T-helper 9 cell (primary cell): ENCODE measurements at places on chromosomes 13 and 19.

DNA sequence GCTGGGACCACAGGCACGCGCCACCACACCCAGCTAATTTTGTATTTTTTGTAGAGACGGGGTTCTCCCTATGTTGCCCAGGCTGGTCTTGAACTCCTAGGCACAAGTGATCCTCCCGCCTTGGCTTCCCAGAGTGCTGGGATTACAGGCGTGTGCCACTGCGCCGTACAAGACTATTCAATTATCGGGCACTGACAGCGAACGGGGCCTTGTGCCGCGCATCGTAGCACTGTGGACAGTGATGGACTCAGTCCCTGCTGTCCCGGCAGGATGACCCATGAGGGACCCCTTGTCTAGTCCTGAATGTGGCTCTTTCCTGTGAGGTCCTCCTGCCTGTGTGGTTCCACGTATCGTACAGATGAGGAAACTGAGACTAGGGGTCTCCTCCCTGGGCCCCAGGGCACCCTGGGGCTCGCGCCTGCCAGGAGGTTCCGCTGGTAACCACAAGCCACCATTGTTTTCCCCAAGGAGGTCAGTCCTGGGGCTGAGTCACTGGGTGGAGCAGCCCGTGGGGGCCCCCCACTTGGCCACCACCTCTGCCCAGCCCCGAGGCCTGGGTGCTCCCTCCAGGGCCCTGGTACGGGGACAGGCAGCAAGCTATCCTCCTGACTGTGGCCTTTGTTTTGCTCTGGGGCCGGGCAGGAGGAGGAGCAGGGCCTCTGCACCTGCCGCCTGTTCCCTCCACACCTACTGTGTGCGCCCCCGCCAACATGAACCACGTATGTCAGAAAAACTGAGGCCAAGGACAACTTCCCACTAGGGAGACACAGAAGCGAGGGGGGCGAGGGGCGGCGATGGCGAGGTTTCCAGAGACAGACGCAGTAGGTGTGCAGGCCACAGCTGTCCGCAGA is 2.9 kb upstream of the TCF3 start:
- no peak for DNase-seq

GRCh38 chr13:30715837-30716236 is 19.5 kb upstream of the ALOX5AP start:
- DNase-seq = no peak

GRCh38 chr13:74166261-74167004 is 32.2 kb upstream of the KLF12 start:
- DNase-seq = no peak

- DNase-seq = peak; percentile 57
Observed at GRCh38 chr19:5804516-5805461, at the start of gene NRTN. NRTN (plus strand) TSS chr19:5805067; CDS start chr19:5824166, 19,099 bp downstream.

GRCh38 chr19:10946958-10947657 is 13.7 kb upstream of the SMARCA4 start:
- no peak for DNase-seq

DNA sequence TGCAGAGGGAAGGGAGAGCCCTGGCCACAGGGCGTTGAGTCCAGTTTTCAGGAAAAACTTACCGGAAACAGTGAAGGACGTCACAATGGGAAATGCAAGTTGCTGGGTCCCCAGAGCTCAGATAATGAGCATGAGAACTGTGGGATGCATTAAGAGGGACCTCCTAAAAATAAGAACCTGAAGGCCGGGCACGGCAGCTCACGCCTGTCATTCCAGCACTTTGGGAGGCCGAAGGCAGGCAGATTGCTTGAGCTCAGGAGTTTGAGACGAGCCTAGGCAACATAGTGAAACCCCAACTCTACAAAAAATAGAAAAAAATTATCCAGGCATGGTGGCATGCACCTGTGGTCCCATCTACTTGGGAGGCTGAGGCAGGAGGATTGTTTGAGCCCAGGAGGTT is 170.6 kb downstream of the URI1 start:
- no peak for DNase-seq

- no peak for DNase-seq
Observed at GRCh38 chr13:95987841-95988240, 65.4 kb downstream of the UGGT2 start.

DNA sequence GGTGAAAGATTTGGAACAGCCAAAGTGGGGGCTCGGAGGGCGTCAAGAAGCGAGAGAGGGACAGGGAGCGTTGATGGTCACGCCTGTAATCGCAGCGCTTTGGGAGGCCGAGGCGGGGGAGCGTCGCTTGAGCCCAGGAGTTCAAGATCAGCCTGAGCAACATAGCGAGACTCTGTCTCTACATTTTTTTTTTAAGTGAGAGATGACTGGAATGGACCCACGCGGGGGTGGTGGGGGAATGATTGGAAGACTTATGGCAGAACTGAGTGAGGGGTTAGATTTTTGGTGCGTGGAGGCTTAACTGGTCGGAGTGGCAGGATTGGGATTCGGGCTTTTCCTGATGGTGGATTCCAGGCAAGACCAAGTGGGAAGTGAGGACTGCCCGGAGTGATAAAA is 725 bp downstream of the PSMD8 start:
- no peak for DNase-seq

DNA sequence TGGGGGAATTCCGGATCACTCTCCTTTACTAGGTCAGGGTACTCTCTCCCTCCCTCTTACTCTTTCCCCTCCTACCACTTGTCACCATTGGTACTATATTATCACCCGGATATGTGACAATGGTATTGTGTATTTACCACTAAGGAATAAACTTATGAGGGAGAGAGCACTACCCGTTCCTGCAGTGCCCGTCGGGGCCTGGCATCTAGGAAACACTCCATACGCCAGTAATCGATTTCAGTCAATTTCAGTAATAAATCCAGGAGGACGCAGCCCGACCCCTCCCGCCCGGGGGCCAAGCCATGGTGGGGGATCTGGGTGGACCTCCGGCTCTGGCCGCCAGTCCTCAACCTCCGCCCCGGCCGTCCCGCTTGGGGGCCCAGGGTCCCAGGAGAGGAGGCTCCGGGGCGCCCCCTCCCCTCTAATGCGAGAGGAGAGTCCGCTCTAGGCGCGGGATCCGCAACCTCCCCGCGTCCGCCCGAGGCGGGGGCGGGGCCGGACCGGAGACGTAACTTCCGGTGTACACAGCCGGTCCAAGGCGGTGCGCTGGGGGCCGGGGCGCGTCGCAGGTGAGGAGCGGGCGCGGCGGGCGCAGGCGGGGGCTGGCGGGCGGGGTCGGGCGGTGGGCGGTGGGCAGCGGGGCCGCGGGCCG is at the start of gene GARRE1:
Gene GARRE1 (plus strand): TSS at position 509 of the 652 bp plus-strand sequence. CDS start 45,920 bp downstream, outside the sequence.
- peak; percentile 83 for DNase-seq

DNA sequence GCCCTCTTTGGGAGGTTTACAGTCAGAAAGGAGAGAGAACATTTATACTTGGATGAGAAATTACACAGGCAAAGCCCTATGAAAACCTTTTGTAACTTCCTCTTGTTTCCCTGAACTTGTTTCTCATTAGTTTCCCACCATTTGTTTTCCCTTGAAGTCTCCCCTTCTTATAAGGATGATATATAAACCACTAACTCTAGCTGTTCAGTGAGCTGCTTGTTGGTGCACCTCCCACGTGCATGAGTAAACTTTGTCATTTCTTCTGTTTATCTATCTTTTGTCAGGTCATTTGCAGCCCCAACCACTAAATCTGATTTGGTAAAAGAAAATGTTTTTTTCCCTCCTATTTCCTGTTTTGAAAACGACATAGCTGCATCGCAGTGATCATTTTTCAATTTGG is 919.9 kb downstream of the SLITRK1 start:
- no peak for DNase-seq

DNA sequence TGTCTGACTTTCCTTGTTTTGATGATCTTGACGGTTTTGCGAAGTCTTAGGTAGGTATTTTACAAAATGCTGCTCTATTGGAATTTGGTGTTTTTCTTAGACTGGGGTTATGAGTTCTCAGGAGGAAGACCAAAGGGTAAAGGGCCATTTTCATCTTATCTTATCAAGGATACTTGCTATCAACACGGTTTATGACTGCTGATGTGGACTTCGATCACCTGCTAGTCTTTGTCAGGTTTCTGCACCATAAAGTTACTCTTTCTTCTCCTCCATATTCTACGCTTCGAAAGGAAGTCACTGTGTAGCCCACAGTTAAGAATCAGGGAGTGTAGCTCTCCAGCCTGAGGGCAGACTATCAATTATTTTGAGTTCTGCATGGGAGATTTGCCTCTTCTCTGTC is 7.4 kb upstream of the CEBPG start:
- no peak for DNase-seq

GRCh38 chr19:11338569-11339253 is 746 bp downstream of the RAB3D start:
- DNase-seq = no peak

GRCh38 chr13:51318015-51318414 is 21.5 kb upstream of the SERPINE3 start:
- no peak for DNase-seq

- DNase-seq = no peak
Observed at GRCh38 chr19:35214766-35215422, 13.6 kb downstream of the FAM187B start.

- DNase-seq = no peak
Observed at GRCh38 chr13:60623151-60623550, 226.1 kb downstream of the TDRD3 start.

DNA sequence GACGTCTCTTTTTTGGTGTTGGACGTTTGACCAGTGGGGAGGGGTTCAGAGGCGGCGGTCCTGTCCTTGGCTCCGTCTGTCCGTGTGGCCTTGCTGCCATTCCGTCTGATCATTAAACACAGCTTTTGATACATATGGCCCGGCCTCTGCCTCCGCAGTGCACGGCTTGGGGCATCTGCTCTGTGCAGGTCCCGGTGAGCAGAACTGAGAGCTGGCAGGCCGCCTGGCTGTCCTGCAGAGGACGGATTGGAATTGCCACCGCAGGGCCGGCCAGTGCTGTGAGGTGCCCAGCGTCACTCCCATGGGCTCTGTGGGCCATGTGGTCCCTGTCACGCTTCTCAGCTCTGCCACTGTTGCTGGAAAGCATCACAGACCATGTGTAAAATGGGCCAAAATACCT is 5.4 kb upstream of the TMPRSS9 start:
- no peak for DNase-seq

- no peak for DNase-seq
Observed at GRCh38 chr19:39631178-39631577, 24.5 kb upstream of the LGALS16 start.

GRCh38 chr19:51210191-51210784 is 14.6 kb upstream of the CD33 start:
- no peak for DNase-seq
